ENCODE measurements at places on chromosomes 4 and X.
A peak's percentile ranks its signal among the peaks of the same experiment; 100 is the strongest.

DNA sequence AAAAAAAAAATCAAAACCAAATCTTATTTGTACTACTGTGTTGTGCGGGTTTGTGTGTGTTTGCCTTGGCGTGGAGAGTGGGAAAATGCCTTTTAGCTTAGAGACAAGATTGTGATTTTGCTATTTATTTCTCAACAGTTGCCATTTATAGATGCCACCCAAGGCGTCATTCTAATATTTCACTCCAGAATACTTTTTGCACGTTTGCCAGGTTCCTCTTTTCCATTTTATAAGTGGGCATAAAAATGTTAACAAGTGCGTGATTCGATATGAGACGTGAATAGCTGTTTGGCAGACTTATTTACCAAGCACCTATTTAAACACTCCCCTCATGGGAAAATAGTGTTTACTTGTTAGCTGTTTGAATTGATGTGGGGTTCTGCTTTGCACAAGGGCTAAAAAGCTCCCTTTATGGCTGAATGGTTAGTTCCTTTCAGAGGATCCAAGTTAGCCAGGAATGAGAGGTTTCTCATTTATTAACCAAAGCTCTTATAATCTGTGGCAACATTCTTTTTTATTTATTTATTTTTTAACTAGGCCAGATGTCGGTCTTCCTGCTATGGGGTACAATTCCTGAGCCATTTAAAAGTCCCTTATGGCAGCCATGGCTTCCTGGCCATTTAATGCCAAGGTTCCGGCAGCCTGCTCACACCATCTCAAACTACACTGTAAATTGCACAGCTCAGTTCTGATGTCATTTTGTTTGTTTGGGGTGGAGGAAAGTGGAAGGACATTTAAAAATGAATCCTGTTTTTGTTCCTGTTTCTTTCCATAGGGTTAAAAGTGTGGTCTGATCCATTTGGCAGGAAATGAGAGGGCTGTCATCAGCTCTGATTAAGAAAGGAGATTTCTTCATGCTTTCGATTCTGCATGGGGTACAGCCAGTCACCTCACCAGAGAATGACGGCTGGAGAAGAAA, 14.6 kb downstream of the SMIM20 start:
- DNase-seq = no peak

- no peak for DNase-seq
Measured at GRCh38 chrX:107715331-107716117, 60.1 kb downstream of the TSC22D3 start.

DNA sequence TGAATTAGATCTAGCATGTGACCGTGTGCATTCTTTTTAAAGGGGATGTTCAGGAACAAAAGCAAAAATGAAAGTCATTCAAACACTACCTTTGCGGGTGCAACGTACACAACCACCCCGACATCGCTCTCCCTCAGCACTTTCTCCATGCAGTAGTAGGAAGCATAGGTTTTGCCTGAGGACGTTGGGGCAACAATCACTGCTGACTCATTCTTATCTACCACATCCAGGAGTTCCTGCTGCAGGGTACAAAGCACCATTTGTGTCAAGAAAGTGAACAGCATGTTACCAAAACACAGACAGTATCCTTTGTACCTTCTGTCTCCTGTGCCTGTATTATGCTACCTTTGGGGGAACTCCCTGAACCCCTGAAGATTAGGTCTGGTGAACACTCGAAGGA, 58.6 kb downstream of the DDX60L start:
- peak; percentile 27 for DNase-seq

DNA sequence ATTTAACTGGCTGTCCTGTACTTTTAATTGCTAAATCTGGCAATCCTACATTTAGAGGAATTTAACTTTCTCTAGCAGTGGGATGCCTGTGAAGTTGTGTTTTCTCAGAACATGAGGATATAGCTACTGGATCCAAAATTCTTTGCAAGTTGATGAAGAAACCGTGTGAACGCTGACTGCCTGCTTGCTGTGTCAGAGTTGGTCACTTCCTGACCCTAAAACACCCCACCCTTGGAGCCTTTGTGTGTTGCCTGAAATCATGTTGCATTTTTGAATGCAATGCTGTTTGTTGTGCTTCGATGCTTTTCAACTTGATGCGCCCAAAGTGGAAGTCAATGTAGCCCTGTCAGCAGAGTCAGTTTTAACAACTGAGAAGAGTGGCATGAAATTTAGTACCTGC, 211.2 kb downstream of the ANK2 start:
- DNase-seq = no peak

GRCh38 chr4:140042634-140043033, 111.3 kb downstream of the MAML3 start:
- DNase-seq = no peak

- no peak for DNase-seq
Measured at GRCh38 chrX:28180096-28180495, 198.8 kb upstream of the DCAF8L1 start.

DNA sequence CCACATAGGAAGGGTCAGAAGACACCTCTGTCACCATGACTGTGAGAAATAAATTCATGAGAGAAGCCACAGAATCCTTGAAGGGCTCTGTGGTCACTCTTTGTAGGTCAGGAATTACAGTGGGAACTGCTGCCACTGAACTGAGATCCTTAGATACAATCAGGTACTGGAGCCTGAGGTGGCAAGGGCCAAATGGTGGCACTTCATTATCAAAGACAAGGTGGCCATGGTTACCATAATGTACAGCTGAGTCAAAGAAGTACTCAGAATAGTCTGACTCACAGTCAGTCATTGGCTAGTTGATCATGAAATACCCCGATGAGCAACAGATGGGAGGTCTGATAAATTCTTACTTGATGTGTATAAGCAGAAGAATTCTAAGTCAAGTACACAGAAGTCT, 131.9 kb downstream of the RTL3 start:
- DNase-seq = no peak

- no peak for DNase-seq
Measured at GRCh38 chr4:152957437-152958171, 21.5 kb downstream of the FHDC1 start.

- no peak for DNase-seq
Measured at GRCh38 chrX:50889582-50889981, 21.0 kb upstream of the BMP15 start.

DNA sequence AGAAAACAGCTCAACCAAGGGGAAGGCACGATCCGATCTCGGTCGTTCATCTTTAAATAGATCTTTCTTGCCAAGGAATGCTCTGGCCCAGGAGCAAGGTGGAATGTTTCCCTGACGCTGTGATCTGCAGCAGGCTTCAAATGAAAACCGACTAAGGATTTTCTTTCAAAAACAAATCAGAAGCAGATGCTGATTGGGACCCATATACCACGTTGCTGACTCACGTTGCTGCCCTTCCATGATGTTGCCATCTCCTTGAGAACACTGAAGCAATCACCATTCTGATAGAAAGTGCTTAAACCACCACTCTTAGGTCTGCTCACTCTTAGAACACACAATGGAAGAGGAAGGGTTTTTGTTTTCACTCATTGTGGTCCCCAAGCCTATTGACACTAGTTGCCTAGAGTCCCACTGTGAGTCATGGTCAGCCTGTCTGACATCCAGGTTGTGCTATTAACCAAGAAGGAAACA, 26.1 kb downstream of the LAMTOR3 start:
- no peak for DNase-seq
